Mesothelial cell of epicardium (in vitro differentiated cells): ENCODE measurements at places on chromosomes 7 and 10. TPM values are rescaled to one million over a fixed set of nuclear protein-coding genes. Genes with fewer than 3 reads are reported as not detected.

DNA sequence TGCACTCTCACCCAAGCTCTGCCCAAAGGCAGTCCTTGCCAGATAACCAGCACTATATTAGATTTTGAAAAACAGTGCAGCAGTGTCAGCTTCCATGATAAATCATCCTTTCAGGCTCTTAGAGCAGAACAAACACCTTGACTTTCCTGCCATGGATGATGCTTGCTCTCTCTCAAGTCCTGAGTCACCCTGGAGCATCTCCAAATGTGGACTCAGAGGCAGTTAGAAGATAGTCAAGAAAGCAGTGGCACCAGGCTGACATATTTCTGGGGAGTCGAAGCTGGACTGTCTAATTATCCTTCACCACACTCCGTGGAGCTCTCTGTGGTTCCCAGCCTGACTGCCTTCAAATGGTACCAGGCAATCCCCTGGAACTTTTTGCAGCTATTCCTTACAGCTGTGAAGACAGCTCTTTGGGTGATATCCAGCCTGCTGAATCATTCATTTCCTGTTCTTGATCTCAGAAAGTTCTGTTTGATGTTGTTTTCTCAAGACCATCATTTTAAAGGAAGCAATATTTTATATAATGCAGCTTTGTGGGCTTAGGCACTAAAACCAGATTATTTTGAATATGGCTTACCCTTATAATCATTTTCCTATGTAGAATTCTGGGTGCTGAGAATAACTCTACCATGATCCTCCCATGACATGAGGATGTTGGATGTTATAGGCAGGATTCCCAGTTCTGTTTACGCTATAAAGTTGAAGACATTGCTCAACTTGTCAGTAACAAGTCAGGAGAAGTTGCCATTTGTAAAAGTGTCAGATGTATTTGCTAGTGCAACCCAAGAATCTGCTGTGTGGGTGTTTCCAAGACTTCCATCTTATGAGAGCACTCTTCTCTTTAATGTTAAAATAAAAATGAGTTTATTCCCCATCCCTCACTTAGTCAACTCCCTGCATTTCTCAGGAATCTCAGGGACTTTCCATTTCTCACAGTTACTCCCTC lies 233.8 kb downstream of the C7orf25 start:
- no peak for DNase-seq
- no peaks in the 10 kb centered on the region for H3K27me3 ChIP-seq
- peaks cover 43% of the 10 kb centered on the region for H3K4me1 ChIP-seq
- peak overlapping the region; percentile 80 for H3K27ac ChIP-seq
- H3K4me3 ChIP-seq: no peak overlapping the region

Gene ITIH2
- total RNA-seq: not detected in 3 replicates

DNA sequence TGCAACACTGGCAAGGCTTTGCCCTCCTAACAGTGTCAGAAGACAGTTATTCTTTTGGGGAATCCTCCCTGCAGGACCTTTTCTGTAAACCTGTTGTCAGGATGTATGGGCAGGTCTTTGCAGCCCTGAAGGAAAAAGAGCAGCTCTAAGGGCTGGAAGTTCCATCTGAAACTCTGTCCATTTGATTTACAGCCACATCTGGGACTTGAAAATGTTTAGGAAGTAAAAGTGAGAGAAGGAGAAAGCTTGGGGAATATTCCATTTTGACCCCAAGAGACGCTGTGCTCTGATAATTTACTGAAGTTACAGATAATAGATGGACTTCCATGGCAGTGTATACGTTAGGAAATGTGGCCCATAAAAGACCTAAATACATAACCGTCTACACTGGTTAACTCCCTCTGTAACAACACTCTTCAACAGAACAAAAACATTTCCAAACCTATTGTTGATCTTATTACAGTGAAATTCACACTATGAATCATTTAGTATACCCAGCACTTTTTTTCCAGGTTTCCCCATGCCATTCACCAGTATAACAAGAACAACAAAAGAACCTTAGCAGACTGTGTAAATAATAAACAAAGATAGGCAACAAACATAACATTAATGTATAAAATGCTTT lies 89.1 kb downstream of the KIAA1549 start:
- H3K36me3 ChIP-seq: peaks cover 34% of the 10 kb centered on the region
- peaks cover 45% of the 10 kb centered on the region for H3K4me1 ChIP-seq
- H3K27ac ChIP-seq: peak overlapping the region; percentile 87

Gene CFAP69
- total RNA-seq: 3.7 to 4.8 TPM (median 4.6 TPM) in 3 replicates

- H3K27me3 ChIP-seq: peaks cover 13% of the 10 kb centered on the region
- no peak overlapping the region for H3K27ac ChIP-seq
- peaks cover 19% of the 10 kb centered on the region for H3K4me1 ChIP-seq
- H3K36me3 ChIP-seq: no peaks in the 10 kb centered on the region
Observed at GRCh38 chr10:132866601-132867381, 75.6 kb downstream of the CFAP46 start.

GRCh38 chr7:131769241-131769640 lies 212.8 kb upstream of the PODXL start:
- H3K36me3 ChIP-seq: no peaks in the 10 kb centered on the region
- DNase-seq: no peak
- H3K27me3 ChIP-seq: peaks cover 15% of the 10 kb centered on the region
- no peak overlapping the region for H3K4me3 ChIP-seq
- peaks cover 5% of the 10 kb centered on the region for H3K4me1 ChIP-seq

GRCh38 chr7:23332910-23333612 lies 33.9 kb downstream of the MALSU1 start:
- no peaks in the 10 kb centered on the region for H3K27me3 ChIP-seq
- H3K4me3 ChIP-seq: no peak overlapping the region
- H3K4me1 ChIP-seq: peaks cover 39% of the 10 kb centered on the region
- no peak for DNase-seq
- H3K36me3 ChIP-seq: peaks cover 40% of the 10 kb centered on the region
- H3K27ac ChIP-seq: peak overlapping the region; percentile 77

Gene ABCC2
- total RNA-seq: 0.71 to 0.87 TPM (median 0.79 TPM) in 3 replicates

GRCh38 chr7:139731802-139732470 lies 45.9 kb downstream of the HIPK2 start:
- no peak overlapping the region for H3K4me3 ChIP-seq
- H3K27me3 ChIP-seq: no peaks in the 10 kb centered on the region
- no peak overlapping the region for H3K27ac ChIP-seq
- peaks cover 25% of the 10 kb centered on the region for H3K36me3 ChIP-seq
- peaks cover 8% of the 10 kb centered on the region for H3K4me1 ChIP-seq

- peaks cover 26% of the 10 kb centered on the region for H3K4me1 ChIP-seq
- H3K36me3 ChIP-seq: no peaks in the 10 kb centered on the region
- H3K27ac ChIP-seq: no peak overlapping the region
- H3K4me3 ChIP-seq: no peak overlapping the region
Observed at GRCh38 chr10:44035474-44036197, 349.3 kb downstream of the CXCL12 start.

Gene NUTM2B
- 1.0 to 1.7 TPM (median 1.4 TPM) in 3 replicates for total RNA-seq

DNA sequence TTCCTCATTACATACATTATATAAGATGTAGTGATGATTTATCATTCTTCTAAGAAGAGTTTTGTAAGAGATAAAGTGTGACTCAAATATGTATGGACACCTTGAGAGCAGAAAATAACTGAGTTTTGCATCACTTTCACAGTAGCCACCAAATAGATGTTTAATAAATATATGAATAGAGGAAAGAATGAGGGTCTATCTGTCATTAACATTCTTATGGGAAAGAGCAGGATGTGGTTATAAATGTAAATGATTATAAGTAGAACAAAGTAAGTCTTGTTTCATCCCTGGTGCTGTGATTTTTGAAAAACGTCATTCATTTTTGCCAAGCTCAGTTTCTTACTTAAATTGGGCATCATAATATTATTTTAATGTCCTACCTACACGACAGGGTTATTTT lies 15.0 kb upstream of the CRPPA start:
- H3K36me3 ChIP-seq: no peaks in the 10 kb centered on the region
- DNase-seq: no peak
- no peak overlapping the region for H3K27ac ChIP-seq

DNA sequence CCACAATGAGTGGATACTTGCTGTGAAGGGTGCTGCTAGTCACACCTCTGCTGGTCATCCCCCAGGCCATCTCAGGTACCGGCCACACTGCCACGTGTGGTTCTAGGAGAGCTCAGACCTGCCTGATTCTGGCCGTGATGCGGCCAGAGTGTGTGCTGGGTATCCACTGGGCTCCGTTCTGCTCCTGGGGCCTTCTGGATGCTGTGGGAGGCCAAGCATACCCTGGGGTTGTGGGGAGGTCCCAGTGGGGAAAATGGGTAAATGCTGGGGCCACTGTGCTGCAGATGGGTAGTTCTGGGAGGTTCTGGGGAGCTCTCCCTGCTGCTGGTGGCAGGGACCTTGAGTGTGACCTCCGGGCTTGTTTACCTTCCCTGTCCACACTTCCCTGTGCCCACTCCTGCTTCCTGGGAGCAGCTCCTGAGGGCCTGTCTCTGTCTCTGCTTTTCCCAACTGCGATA lies 318.4 kb downstream of the GLRX3 start:
- H3K27me3 ChIP-seq: peaks cover 54% of the 10 kb centered on the region
- DNase-seq: no peak
- H3K4me1 ChIP-seq: no peaks in the 10 kb centered on the region
- H3K27ac ChIP-seq: no peak overlapping the region

DNA sequence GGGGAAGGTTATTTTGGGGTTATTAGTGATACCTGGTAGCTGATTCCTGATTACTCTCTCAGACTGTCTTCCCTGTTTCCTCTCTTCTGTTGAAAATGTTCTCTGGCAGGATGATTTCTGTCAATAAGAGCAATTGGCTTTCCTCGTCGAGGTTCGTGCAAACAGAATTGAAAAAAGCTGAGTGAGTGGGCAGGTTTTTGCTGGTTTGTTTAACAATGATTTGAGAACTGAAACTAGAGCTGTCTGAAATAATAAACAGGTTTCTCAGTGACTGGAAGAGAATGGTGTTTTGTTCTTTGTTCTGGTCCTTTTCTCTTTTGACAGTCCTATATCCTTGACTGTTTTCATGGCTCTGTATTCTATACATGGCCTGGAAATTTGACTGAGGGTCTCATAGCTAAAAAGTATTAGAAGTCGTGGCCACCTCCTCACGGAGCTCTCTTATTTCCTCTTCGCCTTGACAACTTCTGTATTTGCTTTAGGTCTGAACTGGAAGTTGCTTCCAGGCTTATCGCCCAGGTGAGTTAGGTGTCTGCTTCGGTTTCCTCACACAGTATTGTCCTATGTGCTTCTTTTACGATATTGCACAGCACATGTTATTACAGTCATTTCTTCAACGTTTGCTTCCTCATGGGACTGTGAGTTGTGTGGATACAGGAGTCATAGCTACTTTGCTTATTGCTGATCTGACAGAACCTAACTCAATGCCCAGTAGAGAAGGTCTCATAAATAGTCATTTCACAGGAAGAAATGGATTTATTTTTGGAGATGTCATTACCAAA lies 403.6 kb downstream of the NRG3 start:
- no peak overlapping the region for H3K27ac ChIP-seq
- DNase-seq: no peak
- H3K4me1 ChIP-seq: no peaks in the 10 kb centered on the region
- H3K4me3 ChIP-seq: no peak overlapping the region
- peaks cover 5% of the 10 kb centered on the region for H3K27me3 ChIP-seq

- peak overlapping the region; percentile 47 for H3K27ac ChIP-seq
- no peak for DNase-seq
- peaks cover 13% of the 10 kb centered on the region for H3K4me1 ChIP-seq
- H3K27me3 ChIP-seq: no peaks in the 10 kb centered on the region
- H3K4me3 ChIP-seq: no peak overlapping the region
- peaks cover 16% of the 10 kb centered on the region for H3K36me3 ChIP-seq
Observed at GRCh38 chr10:112843623-112844022, 106.4 kb upstream of the TCF7L2 start.

Gene GTPBP10
- total RNA-seq: 20.8 to 25.6 TPM (median 23.8 TPM) in 3 replicates
